GM04504 (cell line): ENCODE measurements at places on chromosomes 2 and 18.
A peak's percentile ranks its signal among the peaks of the same experiment; 100 is the strongest.

- DNase-seq: no peak
Measured at GRCh38 chr18:23838801-23839366, 149.6 kb downstream of the LAMA3 start.

DNA sequence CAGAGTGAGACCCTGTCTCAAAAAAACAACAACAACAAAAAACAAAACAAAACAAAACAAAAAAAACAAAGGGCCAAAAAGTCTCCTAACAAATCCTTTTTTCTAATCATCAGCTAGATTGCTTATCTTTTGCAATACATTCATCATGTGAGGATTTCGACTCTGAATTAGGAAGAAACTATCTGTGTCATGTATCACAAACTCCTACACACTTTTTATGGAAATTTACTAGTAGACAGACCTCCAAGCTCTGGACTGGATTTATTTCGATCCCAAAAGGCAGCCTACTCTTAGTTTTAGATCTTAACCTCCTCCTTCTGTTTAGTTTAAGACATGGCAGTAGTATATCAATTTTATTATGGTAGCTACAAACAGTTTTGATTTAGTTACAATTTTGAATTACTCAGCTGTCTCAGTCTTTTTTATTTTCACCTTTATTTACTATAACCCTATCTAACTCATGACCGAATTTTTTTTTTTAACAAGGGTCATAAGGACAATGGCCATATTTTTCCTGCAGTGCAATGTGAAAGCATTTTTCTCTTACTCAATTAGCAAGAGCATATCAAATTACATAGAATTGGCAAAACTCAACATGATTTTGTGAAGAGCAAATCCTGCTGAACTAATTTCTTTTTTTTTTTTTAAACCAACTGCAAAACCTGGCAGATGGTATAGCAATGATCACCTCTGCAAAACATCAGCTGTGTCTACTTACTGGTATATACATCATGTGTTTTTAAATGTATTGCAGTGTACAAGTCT is 10.7 kb upstream of the CCDC88A start:
- no peak for DNase-seq

DNA sequence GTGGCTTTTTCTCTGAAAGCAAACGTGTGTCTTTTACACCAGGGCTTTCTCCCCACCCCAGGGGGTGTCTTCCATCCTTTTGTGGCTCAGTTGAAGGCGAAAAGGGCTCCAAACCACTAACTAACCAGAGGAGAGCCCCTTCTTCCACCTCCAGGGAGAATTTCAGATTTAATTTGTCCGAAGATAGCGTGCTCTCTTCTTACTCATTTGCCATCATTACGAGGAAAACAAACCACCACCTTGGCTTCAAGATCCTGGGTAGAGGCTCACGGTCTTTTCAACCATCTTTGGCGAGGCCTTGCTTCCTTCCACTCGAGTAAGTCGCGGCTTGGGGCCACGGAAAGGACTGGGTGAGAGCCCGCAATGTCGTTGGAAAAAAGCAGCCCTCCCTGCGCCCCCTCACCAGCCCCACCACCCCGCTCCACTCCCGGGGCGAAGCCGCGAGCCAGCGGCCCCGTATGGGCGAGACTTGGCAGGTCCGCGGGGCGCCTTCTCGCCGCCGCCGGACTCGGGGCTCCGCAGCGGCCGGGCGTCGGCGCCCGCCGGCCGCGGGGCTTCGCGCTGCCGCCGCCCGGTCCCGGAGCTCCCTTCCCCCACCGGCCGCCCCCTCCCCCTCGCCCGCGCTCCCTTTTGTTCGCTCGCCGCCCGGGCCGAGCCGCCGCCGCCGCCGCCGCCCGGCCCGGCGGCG is 1.7 kb upstream of the ZNF532 start:
- no peak for DNase-seq

DNA sequence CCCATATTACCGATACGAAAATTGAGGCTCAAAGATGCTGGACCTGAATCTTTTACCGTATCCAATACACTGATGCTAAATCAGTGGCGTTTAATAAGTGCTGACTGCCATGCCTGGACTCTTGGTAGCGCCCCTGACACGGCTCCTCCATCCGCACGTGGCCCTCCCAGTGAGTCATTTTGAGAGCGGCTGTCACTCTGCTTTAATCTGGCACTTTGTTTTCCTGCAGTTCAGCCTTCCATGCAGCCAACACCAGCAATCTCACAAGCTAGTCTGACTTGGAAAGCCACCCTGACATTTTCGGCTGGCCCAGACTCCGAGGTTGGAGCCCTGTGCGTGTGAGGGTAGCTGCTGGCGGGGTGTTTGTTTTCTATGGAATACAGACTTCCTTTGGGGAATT is 155.1 kb upstream of the LMAN1 start:
- peak; percentile 48 for DNase-seq

DNA sequence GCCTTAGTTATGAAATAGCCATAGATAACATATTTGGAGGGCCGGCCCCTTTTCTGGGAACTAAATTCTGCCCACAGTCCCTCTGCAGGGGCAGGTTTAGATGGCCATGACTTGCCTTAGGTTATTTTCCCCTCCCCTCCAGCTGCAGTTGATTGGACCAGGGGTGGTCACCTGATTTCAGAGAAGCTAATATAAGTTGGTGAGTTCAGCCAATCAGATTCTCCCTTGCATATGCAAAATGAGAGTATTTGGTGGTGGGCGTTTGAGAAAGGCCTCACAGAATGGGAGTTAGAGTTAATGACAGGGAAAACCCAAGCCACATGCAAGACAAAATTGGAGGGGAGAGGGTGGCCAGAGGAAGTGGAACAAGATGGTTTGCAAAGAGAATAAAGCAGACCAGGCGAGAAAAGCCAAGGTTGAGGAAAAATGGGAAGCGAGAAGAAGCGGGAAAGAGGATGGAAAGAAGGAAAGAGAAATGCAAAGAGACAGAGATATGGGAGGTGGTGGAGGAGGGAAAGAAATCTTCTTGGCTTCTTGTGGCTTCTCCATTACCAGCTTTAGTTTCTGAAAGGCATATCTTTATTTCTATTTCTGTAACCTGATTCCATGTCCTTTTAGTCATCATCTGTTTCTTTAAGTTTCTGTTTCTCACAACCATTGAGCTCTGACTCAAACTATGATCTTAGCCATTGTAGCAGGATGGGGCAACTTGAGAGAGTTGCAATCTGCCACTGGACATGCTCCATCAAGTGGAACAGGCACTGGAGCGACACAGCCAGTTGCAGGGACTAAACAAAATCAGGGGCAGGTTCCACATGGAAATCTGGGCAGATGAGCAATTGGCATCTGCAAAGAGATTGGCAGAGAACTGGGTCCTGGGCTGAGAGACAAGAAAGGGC is 108.1 kb upstream of the SIX3 start:
- no peak for DNase-seq

- no peak for DNase-seq
Measured at GRCh38 chr2:178193496-178193822, 853 bp upstream of the OSBPL6 start.

GRCh38 chr18:13427354-13427753 is 208.8 kb downstream of the LDLRAD4 start:
- no peak for DNase-seq

- no peak for DNase-seq
Measured at GRCh38 chr2:3703757-3704355, 481 bp downstream of the DCDC2C start.

- no peak for DNase-seq
Measured at GRCh38 chr2:44104855-44105271, 63.8 kb upstream of the PPM1B start.

DNA sequence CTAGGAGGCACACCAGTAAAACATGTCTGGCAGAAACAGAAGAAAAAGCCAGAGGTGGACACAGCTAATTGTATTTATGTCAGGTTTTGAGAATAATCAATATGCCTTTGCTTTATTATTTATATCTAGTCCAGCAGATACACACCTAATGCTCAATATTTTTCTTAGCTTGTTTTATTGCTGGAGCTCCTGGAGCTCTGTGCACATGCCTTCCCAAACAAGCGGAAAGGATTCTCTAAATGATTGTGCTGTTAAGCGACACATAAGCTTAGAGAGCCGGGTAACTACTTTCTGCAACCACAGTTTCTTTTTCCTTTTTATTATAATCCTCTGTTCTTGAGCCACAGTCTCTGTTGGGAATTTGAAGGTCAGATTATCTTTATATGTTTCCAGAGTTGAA is 177.3 kb upstream of the ST6GAL2 start:
- DNase-seq: no peak

DNA sequence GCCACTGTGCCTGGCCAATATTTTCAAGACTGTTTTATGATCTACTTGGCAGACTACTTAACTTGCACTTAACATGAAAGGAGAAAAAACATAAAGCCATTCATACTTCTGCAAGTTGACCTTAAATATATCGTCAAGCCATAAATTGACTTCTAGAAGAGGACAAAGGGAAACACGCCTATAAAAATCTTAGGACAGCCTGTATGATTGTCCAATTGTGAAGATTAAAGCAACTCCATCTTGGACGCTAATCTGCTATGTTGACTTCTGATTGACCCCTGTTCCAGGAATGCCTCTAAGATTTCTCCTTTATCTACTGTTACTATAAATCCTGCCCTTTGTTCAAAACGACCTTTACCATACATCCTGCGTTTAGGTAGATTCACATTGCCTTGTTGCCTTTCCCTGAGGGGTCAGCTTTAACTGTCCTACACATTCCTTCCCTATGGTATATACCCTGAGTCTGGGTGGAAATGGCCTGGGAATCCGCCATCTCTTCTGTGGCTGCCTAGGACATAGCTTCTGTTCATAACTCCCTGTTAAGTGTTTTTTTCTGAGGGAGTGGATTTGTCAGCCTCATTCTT is 40.2 kb upstream of the SLC35F5 start:
- DNase-seq: no peak

- no peak for DNase-seq
Measured at GRCh38 chr2:128197059-128197458, 106.1 kb downstream of the UGGT1 start.

DNA sequence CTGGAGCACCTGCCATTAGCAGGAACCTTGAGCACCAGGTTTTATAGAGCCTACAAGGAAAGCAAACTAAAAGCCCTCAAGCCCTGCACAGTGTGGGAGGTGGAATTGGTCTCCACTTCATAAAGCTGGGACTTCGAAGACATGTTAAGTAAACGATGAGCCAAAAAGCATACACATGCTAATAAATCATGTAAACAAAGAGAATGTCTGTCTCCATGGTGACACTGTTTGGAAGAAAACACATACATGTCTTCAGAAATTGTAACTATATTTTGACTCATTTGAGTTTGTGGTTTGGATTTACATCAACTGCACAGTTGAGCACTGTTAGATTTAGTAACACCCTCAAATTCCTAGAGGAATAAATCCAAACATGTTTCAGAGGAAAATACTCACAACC is 978.5 kb upstream of the LRRTM1 start:
- DNase-seq: no peak

GRCh38 chr18:73136134-73136533 is 268.3 kb upstream of the NETO1 start:
- DNase-seq: no peak

DNA sequence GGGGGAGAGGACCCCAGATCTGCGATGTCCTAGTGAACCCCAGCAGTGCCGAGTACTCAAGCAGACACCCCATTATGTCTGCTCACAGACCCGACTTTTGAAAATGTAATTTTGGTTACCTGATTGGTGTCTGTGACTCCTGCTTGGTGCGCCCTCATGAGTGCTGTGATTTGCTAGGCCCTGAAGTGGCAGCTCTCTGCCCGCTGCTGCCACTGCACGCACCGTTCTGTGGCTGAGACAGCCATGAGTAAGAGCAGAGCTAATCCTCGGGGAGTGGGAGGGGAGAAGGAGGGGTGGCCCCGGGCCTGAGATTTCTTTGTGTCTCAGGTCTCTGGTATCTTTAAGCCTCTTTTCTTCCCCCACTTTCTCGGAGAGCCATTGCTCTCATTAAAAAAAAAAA is 18.2 kb downstream of the FHOD3 start:
- peak; percentile 14 for DNase-seq

- DNase-seq: no peak
Measured at GRCh38 chr2:21451403-21451802, 327.6 kb downstream of the TDRD15 start.

DNA sequence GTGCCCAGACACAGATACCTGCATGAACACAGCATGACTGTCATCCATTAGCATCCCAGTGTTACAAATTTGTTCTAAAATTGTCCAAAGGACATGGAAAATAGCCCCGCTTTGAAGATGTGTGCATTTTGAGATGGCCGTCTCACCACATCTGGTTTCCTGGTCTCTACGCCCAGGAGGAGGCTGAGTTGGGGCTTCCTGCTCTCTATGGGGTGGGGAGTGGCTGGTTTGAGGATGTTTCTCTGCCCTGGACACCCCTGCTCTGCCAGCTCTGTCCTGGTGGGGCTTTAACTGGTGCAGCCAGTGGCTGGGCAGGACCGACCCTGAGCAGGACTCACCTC is 74.6 kb upstream of the SMAD7 start:
- DNase-seq: no peak

GRCh38 chr2:117853873-117854272 is 39.4 kb downstream of the DDX18 start:
- no peak for DNase-seq

DNA sequence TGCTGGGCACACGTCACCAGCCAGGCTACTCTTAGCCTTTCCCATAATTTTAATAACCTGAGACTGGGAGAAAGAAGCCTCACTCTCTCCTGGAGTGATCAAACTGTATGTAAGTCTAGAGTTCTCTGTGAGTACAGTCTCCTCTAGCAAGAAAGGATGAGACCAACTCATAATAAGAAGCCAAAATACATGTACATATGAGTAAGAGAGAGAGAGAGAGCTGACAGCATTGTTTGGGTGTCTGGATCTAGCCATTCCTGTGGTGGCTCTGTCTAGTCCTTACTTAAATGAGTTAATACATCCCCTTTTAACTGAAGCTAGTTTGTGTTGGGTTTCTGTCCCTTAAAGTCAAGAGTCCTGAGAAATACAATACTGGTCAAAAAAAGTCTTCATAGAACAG is 26.0 kb upstream of the ANXA4 start:
- no peak for DNase-seq
